Urinary bladder (tissue), 4 donors: ENCODE measurements at places on chromosomes 5 and 9. TPM values are rescaled to one million over a fixed set of nuclear protein-coding genes. Genes with fewer than 3 reads are reported as not detected.

Gene PCDHGA2
- 5.7 TPM for total RNA-seq

Gene PDGFRB
- 112 TPM for total RNA-seq

Gene CCDC192
- not detected for total RNA-seq

- no peak for DNase-seq
These were observed 91.0 kb upstream of the JAK2 start for GRCh38 chr9:4894076-4894475.

GRCh38 chr5:14489643-14490042 lies 91.9 kb upstream of the OTULINL start:
- DNase-seq = no peak
